ENCODE measurements at places on chromosomes 13 and 19.

GRCh38 chr19:22335716-22336115 lies 49.5 kb downstream of the ZNF729 start:
- no peak for DNase-seq

GRCh38 chr13:98406971-98407370 lies 169.9 kb downstream of the STK24 start:
- DNase-seq, result no peak

GRCh38 chr13:80319004-80319403 lies 21.9 kb downstream of the SPRY2 start:
- no peak for DNase-seq

- DNase-seq, result no peak
These were observed 81.5 kb downstream of the ATP11A start for GRCh38 chr13:112771139-112771876.

DNA sequence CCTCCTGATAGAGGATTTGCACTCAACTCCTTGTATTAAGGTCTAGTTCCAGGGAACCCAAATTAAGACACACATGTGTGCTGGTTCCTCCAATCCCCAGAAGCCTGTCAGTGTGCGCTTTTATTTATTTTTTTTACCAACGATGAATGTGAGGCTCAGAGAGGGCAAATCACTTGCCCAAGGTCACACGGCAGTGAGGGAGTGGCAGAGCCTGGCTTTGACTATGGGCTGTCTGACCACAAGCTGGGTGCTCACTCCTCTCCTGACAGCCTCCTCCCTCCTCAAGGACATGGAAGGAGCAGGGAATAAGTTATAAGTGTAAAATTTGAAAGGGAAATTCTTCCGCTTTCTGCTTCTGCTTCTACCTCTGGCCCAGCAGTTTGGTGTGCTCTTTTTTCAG lies 48.9 kb downstream of the CYP4F22 start:
- DNase-seq, result no peak

DNA sequence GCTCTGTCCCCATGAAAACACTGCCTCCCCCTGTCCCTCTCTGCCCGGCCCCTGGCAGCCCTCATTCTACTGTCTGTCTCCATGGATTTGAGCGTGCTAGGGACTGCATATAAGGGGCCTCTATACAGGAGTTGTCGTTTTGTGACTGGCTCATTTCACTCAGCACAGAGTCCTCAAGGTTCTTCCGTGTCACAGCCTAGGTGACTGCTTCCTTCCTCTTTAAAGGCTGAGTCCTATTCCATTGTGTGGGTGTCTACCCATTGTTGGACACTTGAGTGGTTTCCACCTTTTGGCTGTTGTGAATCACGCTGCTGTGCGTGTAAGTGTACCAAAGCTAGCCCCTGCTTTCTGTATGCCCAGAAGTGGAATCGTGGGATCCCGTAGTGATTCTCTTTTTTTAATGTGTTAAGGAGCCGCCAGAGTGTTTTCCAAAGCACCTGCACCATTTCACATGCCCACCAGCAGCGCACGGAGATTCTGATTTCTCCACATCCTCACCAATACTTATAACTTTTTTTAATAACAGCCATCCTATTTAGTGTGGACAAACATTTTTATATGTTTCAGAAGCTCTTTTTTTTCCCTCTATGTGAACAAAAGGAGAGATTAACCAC lies 116.7 kb downstream of the COL4A2 start:
- no peak for DNase-seq

DNA sequence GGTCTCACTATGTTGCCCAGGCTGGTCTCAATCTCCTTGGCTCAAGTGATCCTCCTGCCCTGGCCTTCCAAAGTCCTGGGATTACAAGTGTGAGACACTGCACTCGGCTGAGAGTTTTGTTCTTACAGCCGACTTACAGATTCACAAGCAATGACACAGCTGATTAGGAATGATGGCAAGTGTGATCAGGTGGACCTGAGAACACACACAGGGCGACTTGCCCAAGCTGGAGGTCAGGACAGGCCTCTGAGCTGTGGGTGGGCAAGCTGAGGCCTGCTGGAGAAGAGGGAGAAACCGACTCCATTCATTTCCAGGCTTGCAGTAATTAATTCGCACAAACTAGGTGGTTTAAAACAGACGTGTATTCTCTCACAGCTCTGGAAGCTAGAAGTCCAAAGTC lies 8.1 kb upstream of the ATG4D start:
- DNase-seq, result no peak

- DNase-seq, result no peak
These were observed 67.0 kb downstream of the ABCC4 start for GRCh38 chr13:95234242-95234641.

DNA sequence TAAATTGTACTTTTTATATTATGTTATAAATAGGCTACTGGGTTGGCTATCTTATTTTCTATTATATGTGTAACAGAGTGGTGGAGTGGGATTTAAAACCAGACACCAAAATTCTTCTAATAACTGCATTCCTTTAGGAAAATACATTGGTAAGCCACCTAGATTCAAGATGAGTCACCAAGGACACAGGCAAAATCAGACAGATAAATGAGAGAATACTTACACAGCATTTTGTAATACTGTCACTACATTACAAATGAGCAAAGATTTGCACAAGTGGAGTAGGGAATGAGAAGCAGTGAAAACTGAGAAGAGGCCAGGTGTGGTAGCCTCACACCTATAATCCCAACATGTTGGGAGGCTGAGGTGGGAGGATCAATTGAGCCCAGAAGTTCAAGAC lies 6.2 kb upstream of the SPART start:
- DNase-seq, result no peak

DNA sequence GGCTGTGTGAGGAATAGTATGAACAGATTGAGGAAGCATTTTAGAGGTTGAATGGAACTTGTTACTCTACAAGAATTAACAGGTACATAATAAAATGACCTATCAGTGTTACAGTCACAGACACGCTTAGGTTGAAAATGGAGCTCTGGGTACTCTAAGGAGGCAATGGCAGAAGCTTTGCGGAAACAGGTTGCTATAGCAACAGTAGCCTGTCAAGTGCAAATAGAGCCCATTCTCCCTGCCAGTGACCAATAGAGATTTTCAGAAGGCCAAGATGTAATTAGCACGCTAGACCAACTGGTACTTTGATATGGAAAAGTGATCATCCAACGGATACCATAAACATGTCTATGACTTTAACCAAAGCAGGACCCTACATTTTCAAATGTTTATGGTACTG lies 148.5 kb upstream of the FREM2 start:
- DNase-seq, result no peak

- DNase-seq, result no peak
These were observed 1124.2 kb downstream of the SLITRK1 start for GRCh38 chr13:82758044-82758443.

DNA sequence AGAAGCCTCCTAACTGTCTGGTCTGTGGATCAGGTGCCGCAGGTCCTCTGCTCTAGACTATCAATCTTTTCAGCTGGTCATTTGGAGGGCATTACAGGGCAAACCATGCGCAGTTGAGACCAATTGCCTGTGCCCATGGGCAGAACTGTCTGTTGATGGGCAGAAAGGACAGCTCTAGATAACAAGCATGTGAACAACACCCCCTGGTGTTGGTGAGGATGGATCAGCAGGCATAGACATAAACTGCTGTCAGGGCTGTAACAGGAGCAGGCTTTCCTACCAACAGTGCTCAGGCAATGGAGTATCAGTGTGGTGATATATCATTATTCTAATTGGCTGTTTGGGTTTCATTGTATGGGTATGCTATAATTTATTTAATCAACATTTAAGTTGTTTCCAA lies 104.7 kb upstream of the KL start:
- no peak for DNase-seq

Measured in urinary bladder (tissue), 4 donors.